Immature natural killer cell (primary cell): ENCODE measurements at places on chromosomes 4 and X. TPM values are rescaled to one million over a fixed set of nuclear protein-coding genes. Genes with fewer than 3 reads are reported as not detected.

GRSF1 gene
- polyA plus RNA-seq: 58.7 TPM

GNL3L gene
- polyA plus RNA-seq: 14.6 TPM

AKAP14 gene
- not detected for polyA plus RNA-seq

PTCHD1 gene
- not detected for polyA plus RNA-seq

ADRA2C gene
- polyA plus RNA-seq: not detected

CYP2U1 gene
- 4.0 TPM for polyA plus RNA-seq

H2BW2 gene
- not detected for polyA plus RNA-seq

GC gene
- not detected for polyA plus RNA-seq

PSAPL1 gene
- polyA plus RNA-seq: not detected

GRPR gene
- not detected for polyA plus RNA-seq

PHEX gene
- not detected for polyA plus RNA-seq

SLITRK4 gene
- polyA plus RNA-seq: not detected

PRR32 gene
- not detected for polyA plus RNA-seq

PACRGL gene
- 4.2 TPM for polyA plus RNA-seq

CAPN6 gene
- polyA plus RNA-seq: not detected

ASB5 gene
- not detected for polyA plus RNA-seq

CABS1 gene
- polyA plus RNA-seq: not detected
